Endothelial cell (in vitro differentiated cells): ENCODE measurements at places on chromosomes 2 and 18.

DNA sequence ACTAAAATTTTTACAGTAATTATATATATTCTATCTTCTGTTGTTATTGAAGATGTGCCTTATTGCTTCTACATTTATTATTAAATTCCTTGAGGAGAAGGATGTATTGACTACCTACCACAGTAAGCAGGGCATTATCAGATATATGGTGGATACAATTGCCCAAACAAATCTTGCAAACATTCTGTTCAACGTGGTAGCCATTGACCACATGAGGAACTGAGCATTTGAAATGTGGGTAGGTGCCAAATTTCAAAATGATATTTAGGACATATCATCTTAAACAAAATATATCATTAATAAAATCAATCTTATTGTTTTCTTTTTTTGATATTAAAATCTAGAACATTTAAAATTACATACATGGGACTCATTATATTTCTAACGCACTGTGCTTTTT lies 11.1 kb downstream of the SCN3A start:
- no peaks in the 10 kb centered on the region for H3K27me3 ChIP-seq
- no peak overlapping the region for H3K4me3 ChIP-seq
- no peak for DNase-seq
- no peaks in the 10 kb centered on the region for H3K4me1 ChIP-seq
- H3K27ac ChIP-seq, result no peak overlapping the region

DNA sequence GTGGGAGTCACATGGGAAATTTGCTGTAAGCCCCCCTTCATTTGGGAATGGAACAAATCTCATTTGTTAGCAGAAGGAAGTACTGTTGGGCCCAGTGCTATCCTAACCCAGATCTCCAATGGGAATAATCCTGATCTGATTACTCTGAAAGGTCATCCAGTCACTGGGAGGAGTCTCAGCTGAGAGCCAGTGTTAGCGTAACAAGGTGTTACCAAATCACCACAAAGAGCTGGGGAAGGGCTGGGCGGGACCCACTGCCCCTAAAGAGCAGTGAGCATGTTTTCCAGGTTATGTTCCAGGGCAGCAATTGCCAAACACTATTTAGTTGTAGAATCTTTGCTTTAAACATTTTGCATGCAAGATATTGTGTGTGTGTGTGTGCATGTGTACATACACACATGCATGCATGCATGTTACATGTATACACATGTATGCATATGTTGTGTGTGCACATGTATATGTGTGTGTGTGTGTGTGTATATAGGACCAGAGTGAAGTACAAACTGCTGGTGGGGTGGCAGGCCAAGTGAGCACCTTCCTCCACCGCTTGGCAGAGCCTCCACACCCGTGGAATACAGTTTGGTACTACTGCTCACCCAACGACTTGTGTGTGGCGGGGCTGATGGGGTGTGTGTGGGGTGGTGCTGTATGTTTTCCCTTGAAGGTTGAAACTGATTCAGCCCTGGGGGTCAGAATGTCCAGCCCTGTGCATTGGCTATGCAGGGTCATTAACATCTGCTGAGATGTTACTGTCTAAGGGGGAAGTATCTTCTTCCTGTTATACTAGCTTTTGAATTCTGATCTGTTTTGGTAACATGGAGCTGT lies 15.2 kb downstream of the INPP5D start:
- no peak for DNase-seq
- peaks cover 24% of the 10 kb centered on the region for H3K4me1 ChIP-seq
- H3K27me3 ChIP-seq, result peaks cover 7% of the 10 kb centered on the region
- no peak overlapping the region for H3K27ac ChIP-seq
- no peak overlapping the region for H3K4me3 ChIP-seq

GRCh38 chr2:172643142-172643541 lies 87.3 kb downstream of the PDK1 start:
- H3K36me3 ChIP-seq, result no peaks in the 10 kb centered on the region
- no peak overlapping the region for H3K27ac ChIP-seq
- DNase-seq, result no peak
- H3K4me3 ChIP-seq, result no peak overlapping the region

DNA sequence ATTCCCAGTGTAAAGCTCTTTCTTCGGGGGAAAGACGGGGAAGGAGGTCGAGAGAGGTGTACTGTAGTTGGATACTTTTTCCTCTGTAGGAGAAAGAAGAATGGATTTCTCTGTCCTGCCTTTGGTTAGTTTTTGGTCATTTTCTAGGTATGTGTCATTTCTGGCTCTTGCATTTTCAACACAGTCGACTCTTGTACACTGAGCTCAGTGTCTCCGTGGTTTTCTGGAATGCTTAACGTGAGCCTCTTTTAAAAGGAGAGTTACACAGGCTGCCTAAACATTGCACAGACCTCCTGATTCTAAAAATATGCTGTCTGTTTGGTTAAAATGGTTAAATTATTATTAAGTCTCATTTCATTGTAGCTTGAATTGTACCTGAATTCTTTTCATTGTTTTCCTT lies 21.8 kb upstream of the GLS start:
- H3K36me3 ChIP-seq, result no peaks in the 10 kb centered on the region
- no peaks in the 10 kb centered on the region for H3K27me3 ChIP-seq
- H3K27ac ChIP-seq, result no peak overlapping the region
- H3K4me1 ChIP-seq, result peaks cover 13% of the 10 kb centered on the region
- no peak for DNase-seq
- no peak overlapping the region for H3K4me3 ChIP-seq

DNA sequence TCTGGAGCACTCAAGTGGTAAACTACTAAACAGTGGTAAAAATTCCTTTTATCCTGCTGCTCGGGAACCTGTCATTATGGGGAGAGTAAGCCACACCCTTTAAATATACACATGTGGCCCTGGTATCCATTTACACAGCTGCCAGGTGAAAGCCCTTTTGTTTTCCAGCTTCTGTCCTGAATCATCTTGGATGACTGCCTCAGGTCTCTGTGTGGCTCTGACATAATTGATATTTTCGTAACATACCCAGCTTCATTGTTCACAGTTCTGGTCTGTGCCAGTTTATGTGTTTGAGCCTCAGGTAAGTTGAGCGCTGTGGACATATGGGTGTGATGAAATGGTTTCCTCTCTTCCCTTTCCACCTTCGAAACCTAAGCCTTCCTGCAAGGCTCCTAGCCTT lies 15.7 kb upstream of the TTC39C start:
- no peaks in the 10 kb centered on the region for H3K36me3 ChIP-seq
- H3K27me3 ChIP-seq, result no peaks in the 10 kb centered on the region
